NCI-H524 (cell line): ENCODE measurements at places on chromosomes 6 and 20.

DNA sequence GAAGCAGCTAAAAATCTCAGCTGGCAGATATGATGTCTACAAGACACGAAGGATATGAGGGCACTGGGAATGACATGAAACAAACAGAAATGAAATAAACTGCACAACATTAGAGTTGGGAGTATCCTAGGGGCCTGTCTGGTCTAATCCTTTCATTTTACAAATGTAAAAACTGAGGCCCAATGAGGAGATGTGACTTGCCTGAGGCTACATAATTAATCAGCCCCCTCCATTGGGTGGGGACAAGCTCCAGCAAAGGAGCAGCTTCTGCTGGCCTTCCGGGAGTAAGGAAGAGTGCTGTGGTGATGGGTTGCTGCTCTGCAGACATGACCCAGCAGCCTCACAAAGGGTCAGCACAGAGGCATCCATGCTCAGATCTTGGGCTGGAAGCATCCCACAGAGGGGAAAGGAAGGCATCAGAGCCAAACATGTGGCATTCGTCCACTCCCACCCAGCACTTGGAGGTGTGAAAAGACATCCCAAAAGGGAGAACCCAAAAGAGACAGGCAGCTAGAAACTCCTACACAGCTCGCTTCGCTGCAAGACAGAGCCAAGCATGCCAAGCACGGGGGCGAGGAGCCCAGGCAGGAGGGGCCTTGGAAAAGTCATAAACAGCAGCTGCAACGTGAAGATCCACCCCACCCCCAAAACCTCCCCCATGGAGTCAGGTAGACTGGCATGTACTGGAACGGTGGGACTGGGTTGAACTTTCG lies 183.7 kb downstream of the UNC5CL start:
- no peak for DNase-seq

- no peak for DNase-seq
These were observed 158.9 kb upstream of the OLIG3 start for GRCh38 chr6:137652961-137653705.

- no peak for DNase-seq
These were observed 73.2 kb downstream of the QRSL1 start for GRCh38 chr6:106702451-106703110.

DNA sequence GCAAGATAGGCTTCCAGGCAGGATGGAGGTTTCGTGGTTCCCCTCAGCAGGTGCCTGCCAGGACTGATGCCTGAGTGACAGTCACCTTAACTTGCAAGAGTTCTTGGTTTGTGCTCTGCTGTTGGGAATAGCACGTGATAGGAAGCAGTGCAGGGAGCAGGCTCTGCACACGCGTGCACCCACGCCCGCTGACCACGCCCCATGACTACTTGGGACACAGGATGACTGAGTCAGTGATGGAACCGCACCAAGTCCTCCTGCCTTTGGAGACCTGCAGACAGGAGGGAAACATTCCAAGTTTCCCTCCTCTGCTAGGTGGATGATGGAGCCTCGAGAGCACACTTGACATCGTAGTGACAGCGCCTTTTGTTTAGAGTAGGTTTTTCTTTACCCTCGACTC lies 164.2 kb downstream of the DTNBP1 start:
- DNase-seq, result no peak

GRCh38 chr6:39367700-39368099 lies 45.2 kb upstream of the KCNK16 start:
- no peak for DNase-seq

DNA sequence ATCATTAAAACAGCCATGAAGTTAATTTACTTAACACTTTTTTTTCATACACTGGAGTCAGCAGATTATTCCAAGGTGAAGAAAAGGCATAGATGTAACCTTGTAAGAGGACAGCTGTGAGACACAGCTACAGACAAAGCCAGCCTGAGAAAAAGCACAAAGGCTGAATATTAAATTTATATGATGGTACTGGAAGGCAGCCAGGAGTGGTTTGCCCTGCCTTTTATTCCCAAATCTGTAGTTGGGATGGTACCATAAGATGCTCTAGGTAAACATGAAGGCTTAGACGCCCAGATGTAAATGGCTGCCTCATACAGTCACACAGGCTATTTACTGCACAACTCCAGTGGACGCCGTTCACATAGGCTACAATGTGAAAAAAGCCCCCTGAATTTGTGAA lies 42.1 kb upstream of the LOC128125822 start:
- DNase-seq, result no peak

DNA sequence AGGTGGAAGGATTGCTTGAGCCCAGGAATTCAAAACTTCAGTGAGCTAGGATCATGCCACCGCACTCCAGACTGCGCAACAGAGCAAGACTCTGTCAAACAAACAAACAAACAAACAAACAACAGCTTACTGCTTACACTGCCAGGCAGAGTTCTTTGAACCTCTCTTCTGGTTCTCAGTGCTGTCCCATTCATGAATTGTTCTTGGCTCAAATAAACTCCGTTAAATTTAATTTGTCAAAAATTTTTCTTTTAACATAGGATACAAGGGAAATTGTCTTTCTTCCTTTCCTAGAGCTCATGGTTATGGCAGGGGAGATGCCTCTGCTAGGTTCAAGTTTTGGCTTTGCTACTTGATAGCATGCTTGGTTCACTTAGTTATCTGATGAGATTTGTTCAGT lies 29.7 kb upstream of the RFPL4B start:
- DNase-seq, result no peak

DNA sequence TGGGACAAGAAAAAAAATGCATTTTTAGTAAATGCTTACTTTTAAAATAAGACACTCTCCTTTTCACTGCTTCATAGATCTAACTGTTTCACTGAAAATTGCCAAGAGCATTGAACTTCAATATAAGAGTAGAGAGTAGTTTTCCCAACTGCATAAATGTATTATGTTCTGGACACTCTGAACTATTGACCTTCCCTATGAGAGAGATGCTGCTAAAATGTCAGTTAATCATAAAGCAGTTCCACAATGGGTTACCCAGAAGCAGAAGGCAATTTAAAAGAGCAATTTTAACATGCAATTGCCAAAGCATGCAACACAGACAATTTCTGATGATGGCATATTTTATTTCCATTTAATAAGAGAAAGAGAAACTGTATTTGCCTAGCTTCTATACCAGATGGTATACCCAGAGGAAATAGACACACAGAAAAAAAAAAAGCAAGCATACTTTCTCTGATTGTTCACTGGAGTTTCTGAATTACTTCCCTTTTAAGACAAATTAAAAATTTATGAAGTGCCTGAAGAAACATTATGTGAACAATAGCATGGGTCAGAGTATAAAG lies 279.1 kb upstream of the THEMIS start:
- DNase-seq, result no peak

DNA sequence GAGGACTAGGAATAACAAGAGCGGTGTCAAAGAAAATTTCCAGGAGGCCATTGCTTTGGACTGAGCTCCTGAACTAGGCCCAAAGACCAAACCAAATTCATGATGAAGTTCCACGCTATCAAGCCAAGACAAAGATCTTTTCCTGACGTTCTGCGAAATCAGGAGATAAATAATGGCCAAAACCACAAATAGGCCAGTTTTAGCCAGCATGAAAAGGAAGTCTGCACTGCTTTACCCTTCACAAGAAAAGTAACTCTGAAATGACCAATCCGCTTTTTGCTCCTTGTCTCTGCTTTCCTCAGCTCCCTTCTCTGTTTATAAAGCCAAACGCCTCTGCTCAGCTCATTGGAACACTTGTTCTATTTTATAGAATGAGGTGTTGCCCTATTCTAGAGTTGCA lies 6.7 kb downstream of the NCOA5 start:
- no peak for DNase-seq

DNA sequence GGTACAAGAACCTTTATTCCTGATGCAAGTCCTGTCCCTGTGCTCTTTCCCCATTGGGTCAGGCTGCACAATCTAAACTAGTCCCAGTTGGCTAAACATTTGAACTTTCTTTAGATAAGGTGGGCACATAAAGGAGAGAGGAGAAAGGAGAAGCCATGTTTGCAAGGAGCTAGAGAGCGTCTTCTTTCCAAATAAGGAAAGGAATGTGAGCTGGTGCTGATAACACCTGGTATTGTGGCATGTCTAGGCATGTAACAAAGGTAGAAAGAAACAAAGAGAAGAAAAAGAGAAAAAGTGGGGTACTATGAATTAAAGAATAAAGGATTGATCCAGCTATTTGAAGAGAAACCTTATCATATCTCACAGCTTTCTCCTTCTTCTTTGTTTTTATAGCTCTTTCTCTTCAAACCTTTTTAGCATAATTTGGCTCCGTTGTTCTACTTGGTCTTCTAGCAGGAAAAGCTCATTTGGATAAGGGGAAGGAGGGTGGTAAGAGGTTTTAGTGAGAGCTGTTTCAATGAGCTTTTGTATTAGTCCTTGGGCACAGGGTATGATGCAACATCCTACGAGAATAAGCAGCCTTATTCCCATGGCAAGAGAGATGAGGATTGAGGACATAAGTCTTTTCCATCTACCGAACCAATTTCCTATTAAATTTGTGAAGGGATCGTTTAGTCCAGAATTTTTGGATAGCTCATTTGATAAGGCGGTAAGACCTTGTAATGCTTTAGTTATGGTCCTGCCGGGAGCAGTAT lies 415.5 kb upstream of the MAN1A1 start:
- no peak for DNase-seq
